Stimulated activated CD4-positive, alpha-beta T cell treated with anti-CD3 and anti-CD28 coated beads, TNF-alpha, amount 100 ng/mL, for 24 hours (primary cell): ENCODE measurements at places on chromosomes 4 and X.

GRCh38 chr4:100539706-100540105 is 21.9 kb upstream of the EMCN start:
- DNase-seq, result no peak

DNA sequence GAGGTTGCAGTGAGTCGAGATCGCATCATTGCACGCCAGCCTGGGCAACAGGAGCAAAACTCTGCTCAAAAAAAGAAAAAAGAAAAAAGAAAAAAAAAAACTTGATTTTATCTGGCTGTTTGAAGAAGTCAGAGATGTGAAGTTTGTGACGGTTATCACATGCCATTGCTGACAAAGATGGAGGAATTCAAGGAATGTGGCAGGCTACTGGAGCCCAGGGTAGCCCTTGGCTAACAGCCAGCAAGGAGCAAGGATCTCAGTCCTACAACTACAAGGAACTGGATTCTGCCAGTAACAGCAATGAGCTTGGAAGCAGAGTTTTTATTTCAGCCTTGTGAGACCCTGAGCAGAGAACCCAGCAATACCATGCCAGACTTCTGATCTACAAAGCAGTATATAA is 24.3 kb upstream of the TET2 start:
- DNase-seq, result no peak

- no peak for DNase-seq
Measured at GRCh38 chrX:2693113-2694002, 2.3 kb downstream of the CD99 start.

DNA sequence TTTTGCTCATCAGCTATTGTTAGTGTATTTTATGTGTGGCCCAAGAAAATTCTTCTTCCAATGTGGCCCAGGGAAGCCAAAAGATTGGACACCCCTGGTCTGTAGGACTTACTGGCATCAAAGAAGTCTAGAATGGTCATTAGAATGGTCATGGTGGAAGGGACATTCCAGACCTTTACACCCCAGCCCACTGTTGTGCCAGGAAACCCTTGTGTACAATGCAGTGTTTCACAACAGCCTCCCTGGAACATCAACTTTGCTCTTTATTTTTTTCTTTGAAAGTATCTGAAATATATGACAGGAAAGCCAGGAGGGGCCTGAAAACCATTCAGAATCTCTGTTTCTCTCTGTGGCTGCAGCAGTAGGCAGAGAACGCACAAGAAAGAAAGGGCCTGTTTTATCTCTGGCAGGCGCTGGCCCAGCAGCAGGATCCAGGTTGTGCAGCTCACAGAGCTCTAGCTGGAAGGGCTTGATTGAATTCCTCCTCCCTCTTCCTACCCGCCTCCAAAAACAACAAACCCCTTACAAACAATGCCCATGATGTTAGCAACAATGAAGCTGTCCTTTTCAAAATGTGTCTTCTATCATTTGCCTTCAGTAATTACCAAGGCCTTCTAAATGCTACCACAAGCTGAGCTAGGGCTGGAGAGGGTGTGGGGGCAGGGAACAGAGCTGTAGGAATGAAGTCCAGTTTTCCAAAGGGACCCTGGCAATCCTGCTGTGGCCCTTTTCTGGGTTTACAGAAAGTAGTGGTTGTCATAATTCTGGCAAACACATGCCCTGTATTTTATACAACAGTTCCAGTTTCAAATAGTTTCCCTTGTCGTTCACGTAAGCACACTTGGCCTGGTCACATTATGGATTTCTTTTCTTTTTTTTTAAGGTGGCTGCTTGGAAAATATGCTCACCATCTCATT is 32.3 kb upstream of the TFDP3 start:
- no peak for DNase-seq

DNA sequence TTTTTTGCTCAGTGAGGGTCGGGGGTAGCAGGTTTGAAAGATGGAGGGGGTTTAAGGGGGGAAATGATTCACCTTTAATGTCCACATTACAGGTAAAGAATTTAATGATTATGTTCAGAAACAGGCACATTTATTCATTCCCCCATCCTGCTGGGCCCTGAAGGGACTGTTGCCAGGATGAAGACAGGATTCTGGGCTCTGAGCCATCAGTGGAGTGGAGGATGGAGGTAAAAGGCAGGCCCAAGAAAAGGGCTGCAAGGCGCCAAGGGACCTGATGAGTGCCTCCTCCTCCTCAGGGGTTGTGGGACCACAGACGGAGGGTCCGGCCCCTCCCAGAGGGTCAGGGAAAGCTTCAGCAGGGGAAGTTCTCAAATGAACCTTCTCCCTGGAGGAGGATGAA is 40.4 kb upstream of the PROM1 start:
- DNase-seq, result no peak

DNA sequence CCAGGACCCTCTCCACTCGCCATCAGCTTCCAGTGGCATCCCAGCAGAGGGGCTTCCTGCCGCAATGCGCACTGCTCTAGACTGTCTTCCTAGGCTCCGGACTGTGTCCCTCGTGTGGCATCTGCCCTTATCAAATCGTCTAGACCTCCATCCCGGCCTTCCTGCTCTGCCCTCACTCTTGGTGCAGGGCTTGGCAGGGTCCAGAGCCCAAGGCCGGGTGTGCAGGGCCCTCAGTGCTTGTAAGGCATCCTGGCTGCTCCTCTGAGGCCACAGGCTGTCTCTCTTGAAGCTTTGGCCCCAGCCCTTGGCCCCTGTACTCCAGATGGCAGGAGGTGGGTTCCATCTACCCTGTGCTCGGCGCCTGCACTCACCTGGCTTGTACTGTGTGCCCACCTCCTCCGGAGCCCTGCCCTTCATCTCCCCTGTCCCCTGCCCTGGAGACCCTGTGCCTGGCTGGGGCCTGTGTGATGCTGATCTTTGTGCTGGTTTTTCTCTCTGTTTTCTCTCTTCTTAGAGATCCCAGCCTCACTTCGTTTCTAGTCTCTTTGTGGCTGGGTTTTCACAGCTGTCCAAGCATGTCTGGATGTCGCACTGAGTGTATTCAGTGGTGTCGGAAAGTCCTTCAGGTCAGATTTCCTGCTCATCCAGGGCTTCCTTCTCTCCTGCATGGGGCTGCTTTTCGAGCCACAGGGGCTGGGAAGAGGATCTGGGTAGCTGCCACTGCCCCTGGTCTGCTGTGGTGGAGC is 3.7 kb upstream of the TREX2 start:
- no peak for DNase-seq

DNA sequence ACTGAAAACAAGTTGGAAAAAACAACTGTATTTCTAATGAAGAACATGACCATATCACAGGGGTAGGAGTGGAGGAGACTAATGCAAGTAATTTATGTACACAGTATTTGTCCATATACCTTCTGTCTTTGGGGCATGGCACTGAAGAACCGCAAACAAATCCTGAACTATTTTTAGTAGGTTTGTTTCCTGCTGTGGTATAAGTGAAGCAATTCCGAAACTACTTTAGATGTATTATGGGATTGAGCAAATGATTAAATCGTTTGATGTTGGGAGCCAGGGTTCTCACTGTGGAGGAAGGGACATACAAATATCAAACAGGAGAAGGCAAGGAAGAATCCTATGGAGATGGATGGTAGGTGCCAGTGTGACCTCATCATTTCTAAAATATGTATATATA is 18.9 kb upstream of the SH3KBP1 start:
- DNase-seq, result no peak

DNA sequence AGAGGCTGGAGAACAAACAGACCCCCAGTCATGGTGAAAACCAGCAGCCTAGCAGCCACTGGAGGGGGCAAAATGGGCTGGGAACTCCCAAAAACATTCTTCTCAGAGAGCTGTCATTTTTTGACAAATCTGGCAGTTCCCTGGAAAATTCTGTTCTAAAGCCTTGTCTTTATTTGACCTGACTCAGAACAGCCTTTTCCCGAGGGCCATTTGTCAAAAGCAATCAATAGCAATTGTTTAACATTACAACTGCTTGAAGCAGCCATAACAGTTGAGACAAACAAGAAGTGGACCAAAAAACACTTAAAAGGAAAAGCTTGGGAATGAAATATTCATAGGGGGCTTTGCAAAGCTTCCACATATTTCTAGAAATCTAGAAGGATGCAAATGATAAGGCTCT is 39.6 kb downstream of the SOWAHB start:
- no peak for DNase-seq

GRCh38 chr4:185053746-185054145 is 35.5 kb downstream of the HELT start:
- DNase-seq, result no peak

DNA sequence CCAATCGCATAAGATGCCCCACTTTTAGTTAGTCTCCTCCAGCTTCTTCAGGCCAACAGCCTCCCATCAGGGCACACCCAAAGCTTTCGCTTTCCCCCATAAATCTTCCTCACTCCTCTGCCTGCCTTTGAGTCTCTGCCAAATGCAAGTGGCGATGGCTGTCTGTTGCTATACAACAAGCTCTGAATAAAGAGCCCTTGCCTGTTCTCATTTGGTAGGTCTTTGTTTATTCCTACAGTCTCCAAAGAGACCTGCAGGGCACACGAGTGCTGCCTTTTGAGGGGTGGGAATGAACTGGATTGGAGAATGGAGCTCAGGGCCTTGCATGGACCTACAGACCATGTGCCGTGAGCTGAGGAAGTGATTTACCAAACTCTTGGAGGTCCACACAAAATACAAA is 52.2 kb upstream of the SOD3 start:
- no peak for DNase-seq

- DNase-seq, result no peak
Measured at GRCh38 chr4:127416115-127416514, 216.6 kb upstream of the INTU start.

- DNase-seq, result no peak
Measured at GRCh38 chrX:11760958-11761357, 2.9 kb downstream of the MSL3 start.

DNA sequence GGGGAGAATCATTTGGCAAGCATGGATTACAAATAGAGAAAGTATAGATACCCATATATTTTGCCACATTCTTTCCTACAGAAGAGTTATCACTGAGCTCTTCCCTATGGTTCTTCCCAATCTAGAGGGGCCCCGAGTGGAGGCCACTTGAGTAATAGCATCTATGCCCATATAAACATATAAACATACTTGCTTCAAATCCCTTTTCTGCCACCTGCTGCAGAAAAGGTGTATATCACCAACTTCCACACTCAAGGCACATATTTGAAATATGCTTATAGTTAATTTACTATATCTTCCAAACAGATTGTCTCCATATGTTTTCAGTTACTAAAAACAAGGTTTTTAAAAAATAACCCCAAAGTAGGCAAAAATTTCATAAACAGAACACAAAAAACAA is 642.8 kb upstream of the DIPK2B start:
- no peak for DNase-seq

- no peak for DNase-seq
Measured at GRCh38 chr4:112279025-112279881, 6.5 kb downstream of the TIFA start.

- DNase-seq, result no peak
Measured at GRCh38 chrX:50471390-50471789, 765 bp upstream of the DGKK start.

DNA sequence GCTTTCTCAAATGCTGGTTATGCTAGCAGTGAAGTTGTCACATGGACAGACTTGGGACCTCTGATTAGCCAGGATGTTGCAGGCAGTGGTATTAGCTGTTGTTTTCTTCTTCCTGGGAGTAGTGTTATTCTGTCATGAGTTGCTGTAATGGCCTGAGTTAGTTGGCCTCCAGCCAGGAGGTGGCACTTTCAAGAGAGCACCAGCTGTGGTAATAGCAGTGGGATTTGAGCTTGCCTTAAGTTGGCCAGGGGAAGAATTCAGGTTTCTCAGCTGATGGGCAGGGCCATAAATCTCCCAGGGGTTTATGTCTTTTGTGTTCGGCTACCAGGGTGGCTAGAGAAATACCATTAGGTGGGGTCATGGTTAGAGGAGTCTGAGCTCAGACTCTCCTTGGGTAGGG is 132.6 kb downstream of the GLUD2 start:
- no peak for DNase-seq

- DNase-seq, result no peak
Measured at GRCh38 chr4:10743357-10743756, 58.8 kb upstream of the CLNK start.

DNA sequence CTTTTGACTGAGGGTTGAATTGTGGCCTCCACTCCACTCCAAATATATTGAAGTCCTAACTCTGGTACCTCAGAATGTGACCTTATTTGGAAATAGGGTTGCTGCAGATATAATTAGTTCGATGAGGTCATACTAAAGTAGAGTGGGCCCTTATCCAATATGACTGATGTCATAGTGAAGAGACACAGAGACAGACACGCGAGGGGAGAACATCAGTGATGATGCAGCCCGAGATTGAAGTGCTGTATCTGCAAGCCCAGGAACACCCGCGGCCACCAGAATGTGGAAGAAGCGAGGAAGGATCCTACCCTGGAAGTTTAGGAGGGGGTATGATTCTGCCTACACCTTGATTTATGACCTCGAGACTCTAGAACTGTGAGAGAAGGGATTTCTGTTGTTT is 279.0 kb downstream of the ANKRD50 start:
- DNase-seq, result no peak

DNA sequence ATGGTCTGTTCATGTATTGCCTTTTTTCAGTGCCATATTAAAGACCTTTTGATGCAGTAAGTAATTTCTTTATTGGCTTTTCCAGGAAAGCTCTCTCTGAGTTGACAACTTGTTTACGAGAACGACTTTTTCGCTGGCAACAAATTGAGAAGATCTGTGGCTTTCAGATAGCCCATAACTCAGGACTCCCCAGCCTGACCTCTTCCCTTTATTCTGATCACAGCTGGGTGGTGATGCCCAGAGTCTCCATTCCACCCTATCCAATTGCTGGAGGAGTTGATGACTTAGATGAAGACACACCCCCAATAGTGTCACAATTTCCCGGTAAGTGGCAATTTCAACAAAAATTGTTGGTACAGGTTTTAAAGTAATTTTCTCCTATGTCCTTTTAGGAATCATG is 148.0 kb downstream of the STIM2 start:
- no peak for DNase-seq

- no peak for DNase-seq
Measured at GRCh38 chr4:168871632-168872031, 138.4 kb downstream of the CBR4 start.
